ENCODE measurements at places on chromosomes 13 and 19.

DNA sequence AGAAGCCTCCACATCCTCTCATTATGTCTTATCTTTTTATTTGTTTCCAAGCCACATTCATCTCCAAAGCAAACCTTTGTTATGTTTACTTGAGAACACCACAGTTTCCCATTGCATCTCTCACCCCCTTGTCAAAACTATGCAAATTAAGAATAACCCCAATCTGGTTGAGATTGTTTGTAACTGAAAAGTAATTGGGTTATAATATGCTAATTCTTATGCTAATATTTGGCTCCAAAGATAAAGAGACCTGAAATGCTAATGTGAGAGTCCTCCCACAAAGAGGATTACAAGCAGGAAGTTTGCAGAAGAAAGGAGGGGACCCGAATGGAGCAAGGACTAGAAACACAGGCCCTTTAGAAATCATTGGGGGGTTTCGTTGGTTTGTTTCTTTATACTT is 92.9 kb upstream of the UBL3 start:
- DNase-seq: no peak

- no peak for DNase-seq
Observed at GRCh38 chr19:56839652-56840450, 675 bp downstream of the PEG3 start.

DNA sequence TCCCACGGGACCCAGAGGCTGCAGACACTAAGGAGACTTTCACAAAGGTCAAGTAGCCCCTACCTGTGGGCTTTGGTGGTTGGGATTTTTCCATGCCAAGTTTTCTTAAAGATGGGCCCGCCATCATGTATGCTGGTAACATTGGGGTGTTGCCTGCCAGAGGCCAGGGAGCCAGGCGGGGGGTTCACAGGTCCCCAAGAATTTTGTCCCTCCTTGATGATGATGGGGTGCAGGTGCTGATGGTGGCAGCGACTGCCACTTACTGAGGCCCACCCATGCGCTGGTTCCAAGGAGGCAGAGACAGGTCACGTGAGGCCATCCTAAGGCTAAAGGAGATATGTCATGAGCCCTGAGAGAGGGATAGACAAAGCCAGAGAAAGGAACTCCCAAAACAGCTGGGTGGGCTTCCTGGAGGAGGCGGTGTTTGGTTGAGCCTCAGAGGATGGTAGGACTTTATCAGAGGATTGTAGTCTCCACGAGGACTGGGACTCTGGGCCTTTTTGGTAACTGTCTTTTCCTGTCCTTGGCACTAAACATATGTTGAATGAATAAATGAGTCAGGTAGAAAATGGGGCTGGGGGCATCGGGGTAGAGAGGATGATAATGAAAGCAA is 14.4 kb downstream of the PLEKHF1 start:
- DNase-seq: no peak

- DNase-seq: peak; percentile 87
Observed at GRCh38 chr19:17488593-17489391, 18.5 kb downstream of the SLC27A1 start.

DNA sequence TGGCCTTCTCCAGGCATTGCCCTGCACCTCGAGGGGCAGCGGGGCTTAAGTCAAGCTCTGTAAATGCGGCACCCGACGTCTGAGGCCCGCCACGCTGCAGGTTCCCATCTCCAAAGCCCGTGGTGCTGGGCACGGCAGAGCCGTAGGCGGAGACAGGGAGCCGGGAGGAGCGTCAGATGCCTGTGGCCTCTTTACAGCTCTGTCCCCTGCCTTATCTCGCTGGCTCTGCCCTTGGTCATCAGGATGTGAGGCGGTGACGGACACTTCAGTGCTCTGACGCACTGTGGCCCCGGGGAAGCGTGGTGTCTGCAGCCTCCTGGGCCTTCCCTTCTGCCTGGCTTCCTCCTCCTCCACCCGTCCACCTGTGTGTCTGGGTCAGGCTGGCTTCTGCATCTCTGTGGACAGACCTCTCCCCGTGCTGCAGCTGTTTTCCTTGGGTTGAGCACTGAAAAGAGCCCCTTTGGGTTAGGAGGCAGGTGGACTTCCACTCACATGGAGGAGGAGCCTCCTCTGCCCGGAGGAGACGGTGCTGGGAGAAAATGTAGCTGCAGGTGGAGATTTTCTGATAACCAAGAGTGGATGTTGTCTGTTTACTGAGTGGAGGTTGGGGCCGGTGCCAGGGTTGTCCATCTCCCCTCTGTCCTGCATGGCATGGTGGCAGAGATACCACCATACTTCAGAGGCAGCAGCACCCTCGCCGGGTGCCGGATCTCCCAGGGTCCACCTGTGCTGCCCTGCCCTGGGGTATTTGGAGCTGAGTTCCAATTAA is 14.6 kb downstream of the MCF2L start:
- DNase-seq: no peak

DNA sequence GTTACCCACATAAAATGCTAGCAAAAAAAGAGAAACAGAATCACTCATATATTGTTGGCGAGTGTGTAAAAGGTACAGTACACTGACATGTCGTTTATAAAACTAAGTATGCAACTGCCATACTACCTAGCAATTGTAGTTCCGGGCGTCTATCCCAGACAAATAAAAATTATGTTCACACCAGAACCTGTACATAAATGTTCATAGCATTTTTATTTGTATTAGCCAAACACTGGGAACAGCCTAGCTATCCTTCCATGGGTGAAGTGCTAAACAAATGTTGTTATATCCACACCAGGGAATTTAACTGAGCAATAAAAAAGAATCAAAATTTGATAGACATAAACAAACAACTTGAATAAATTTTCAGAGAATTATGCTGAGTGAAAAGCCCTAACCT is 28.9 kb upstream of the POSTN start:
- DNase-seq: no peak

DNA sequence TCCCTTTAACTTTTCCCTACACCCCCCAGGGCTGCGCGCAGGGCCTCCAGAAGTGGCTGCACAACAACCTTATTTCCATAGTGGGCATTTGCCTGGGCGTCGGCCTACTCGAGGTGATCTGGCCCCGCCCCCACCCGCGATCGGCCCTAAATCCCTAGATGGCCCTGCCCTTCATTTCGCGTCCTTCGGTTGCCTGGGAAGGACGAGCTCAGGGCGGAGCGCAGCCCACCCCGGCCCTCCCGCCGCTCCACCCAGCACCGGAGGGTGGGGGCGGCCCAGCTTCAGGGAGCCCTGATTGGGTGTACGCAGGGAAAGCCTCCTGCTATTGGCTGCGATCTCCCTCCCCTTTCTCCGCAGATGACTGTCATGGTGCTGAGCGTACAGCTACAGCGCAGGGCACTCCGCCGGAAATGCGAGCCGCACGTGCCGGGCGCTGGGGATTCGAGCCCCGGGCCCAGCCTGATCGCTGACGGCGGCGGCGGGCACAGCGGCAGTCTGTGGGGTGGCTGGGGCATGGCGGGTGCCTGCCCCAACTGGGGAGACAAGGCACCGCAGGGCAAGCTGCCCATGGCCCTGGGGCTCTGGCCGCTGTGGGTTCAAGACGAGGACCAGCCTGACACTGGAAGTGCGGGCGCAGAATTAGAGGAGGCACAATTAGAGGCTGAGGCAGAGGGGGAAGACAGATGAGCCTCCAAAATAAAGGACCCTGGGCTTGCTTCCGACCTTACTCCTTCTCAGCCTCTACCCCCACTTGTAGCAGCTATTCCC is 4.3 kb downstream of the CD37 start:
- DNase-seq: no peak

DNA sequence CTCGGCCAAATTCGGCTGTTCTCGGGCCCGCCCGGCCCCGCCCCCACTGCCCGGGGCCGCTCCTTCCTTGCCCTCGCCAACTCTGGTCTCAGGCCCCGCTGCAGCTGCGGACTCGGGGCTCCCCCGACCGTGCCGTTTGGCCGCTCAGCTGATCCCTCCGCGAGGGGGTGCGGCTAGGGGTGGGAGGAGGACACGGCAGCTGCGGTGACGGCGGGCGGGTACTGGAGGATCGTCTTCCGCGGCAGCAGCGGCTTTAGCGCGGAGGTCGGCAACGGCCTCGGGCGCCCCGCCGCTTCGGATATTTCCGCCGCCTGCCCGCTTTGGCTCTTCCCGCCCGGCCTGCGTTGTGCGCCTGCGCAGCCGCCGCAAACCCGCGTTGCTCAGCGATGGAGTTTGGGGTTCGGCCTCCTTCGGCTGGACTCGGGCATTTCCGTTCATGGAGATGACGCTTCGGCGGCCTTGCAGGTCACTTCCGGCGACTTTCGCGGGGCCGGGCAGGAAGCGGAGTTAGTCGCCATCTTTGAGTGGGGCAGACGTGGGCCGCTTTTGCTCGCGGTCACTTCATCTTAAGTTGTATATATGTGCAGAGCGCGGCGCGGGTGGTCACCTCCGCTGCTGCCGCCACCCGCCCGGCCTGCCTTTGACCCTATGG is 338 bp upstream of the UBE2M start:
- DNase-seq: peak; percentile 98

DNA sequence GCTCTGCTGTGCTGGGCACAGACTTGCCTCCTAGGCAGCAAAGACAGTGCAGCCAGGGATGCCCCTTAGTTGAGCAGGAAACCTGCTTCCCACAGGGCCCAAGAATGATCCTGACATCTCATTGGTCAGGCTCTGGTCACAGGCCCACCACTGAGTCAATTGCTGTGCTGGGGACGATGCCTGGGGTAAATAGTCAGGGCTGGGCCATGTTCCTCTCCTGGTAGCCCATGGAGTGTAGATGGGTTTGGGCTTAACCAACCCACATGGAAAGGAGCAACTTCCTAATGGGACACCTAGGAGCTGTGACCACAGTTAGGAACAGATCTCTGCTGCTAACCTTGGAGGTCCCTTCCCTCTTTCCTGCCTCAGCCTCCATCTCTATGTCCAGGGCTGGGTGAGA is 212.5 kb upstream of the ZNF536 start:
- no peak for DNase-seq

DNA sequence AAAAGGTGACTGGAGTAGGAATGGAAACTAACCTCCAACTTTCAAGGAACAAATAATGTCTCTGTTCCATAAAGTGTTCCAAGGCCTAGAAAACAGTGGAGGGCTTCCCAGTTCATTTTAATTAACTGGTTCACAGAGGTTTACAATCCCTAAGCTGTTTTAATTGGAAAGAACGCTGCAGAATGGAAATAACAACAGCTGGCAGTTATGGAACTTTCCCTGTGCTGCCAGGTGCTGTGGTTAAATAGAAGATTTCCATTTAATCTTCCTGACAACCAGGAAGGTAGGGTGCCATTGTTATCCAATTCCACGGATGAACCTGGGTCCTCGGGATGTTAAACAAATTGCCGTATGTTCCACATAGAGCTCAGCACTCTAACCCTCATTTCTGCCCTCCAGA is 22.2 kb upstream of the PEG3 start:
- DNase-seq: no peak

DNA sequence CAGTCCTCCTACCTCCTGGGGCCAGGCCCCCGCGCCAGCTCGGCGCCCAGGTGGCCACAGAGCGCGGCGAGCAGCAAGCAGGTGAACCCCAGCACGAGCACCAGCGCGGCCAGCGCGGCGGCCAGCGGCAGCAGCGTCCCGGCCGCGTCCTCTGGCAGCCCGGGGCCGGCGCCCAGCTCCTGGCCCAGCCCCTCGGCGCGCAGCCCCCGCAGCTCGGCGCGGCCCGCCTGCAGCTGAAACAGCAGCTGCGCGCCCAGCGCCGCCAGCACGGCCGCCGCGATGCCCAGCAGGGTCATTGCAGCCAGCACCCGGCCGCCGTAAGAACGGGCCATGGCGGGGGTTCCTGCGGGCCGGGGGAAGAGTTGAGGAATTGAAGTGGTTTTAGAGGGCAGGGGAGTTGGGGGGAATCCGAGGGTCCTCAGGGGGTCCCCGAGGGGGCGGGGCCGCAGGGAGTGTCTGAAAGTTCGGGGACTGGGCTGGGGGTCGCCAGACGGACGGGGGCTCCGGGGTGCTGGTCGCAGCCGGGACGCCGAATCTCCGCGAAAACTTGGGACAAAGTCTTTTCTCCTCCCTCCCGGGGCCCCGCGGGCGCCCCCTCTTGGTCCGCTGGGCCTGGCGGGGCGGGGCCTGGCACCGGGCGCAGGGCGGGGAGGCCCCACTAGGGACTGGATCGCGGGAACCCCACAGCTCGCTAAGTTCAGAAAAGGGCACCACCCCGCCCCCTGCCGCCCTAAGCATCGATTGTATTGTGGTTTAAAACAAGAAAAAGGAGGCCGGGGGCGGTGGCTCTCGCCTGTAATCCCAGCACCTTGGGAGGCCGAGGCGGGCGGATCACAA is at the start of gene TMEM221:
Gene TMEM221 (minus strand): TSS at position 538 of the 837 bp plus-strand sequence. CDS start 206 bp downstream, at position 332.
- peak; percentile 62 for DNase-seq

DNA sequence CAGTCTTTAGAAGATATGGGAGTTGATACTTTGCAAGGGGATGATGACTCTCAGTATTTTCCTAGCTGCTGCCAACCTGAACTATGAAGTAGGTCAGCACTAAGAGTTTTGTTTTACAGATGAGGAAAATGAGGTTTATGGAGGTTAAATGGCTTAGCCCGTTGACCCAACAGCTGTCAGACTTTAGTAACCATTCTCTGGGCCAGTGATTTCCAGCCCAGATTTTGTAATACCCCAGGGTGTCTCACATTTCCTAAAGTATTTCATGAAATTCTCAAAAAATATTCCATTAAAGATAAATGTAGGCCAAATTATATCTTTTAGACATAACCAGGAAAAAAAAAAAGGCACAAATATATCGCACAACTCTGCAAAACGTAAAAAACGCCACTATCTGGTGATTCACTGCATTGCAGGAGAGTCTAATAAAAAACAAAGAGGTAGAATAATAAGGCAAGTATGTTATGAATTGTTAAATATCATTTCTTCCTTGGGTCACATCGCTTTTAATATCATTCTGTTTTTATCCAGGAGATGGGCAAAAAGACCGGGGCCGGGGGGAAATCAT is 112.5 kb downstream of the DACH1 start:
- no peak for DNase-seq

DNA sequence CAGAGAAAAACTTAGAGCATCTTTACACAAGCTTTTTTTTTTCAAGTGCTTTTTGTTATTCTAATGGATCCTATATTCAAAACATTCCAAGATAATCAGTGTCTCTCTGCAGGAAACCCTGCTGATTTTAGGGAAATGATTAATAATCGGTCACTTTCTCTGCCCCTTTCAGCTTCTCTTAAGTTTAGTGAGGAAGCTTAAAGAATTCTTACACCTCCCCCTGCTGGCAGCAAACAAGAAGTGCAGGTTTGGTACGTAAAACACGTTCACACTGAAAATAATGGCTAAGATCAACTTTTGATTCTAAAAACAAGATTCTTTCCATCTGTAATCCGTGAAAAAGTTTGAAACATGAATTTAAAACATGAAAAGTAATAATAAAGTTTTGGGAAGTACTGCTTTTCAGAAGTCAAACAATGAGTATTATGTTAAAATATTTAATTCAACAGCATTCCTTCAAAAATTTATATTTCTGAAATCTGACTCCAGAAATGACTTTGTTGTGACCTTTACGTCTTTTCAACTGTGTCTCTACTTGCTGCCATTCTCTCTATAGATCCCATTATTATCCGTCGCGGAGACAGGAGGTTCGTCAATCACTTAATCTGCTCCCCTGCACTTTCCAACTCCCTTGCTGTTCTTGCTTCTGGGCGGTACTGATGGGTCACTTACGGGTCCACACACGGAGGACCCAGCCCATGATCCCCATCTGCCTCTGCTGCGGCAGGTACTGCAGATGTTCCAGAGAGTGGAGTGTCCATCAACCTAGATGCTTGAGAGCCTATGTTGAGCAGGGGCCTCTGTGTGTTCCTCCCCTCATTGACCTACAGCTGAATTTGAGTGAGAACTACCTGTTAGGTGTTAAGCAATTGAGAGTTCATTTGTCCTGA is 203.1 kb upstream of the EDNRB start:
- peak; percentile 89 for DNase-seq
